ENCODE measurements at places on chromosomes 4 and X.

DNA sequence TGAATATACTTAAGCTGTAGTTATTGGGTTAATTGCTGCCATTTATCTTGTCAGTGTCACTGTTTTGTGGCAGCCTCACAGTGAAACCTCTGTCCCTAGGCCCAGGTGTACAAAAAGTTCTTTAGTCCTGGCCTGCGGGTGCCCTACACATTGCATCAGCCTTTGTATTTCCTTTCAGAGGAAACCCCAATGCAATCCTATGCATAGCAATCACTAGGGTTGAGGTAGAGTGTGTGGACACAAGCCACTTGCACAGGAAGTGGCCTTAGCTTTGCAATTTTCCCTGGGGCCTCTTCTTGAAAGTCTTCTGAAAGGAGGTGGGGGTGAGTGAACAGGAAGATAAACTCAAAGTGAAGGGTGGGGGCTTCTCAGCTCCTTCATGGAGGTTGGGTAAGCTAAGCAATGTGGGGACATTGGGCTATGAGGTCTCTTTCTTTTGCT lies 27.8 kb downstream of the VSIG4 start:
- DNase-seq: peak; percentile 7

DNA sequence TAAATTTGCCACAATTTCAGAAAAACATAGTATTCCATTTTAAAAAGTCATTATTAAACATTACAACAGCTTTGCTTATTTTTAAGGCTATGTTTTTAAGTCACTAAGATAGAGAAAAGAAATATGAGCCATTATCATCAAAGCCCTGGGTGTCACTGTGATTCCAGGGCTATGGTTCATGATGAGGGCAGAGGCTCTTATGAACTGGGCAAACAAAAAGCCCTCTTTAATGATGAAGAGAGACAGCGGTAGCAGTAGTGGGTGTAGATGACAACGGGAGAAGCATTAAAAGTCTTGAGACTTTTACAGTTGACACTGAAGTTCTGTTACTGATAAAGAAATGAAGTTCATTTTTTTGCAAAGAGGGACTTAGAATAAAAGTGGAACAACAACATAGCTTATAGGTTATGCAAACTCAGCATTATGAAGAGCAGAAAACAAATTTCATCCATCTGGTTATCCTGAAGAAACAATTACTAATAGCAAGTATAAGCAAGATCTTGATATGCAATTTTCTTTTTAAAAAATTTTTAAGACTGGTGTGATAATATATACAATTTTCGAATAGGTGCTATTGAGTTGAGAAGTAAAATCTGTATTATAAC lies 202.7 kb upstream of the ETNPPL start:
- no peak for DNase-seq

DNA sequence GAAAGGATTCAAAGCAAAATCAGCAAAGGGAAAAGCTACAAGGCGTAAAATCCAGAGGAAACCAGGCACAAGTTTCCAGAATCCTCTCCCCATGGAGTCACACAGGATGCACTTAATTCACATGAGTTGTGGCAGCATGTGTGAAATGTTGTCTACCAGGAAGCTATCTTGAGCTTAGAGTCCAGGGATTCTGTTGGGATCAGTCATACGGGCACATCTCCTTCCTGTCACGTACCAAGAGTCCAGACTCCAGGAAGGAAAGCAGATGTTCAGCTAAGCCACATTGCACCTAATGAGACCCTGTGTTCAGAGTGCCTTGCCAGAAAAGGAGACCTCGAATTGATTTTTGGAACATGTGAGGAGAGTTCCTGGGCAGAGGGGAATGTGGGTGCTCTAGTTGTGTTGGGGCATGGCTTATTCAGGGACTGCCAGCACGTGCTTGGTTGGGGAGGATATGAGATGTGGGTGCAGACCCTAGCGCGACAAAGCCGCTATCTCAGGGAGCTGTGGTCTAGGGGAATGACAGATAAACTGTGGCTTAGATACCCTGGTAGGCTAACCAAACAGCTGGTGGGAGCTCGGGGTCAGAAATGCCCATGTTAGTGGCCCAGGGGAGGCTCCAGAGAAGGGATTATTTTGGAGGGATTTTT lies 70.0 kb downstream of the EVC start:
- no peak for DNase-seq

GRCh38 chrX:150456466-150456865 lies 93.3 kb downstream of the MAMLD1 start:
- DNase-seq: no peak

DNA sequence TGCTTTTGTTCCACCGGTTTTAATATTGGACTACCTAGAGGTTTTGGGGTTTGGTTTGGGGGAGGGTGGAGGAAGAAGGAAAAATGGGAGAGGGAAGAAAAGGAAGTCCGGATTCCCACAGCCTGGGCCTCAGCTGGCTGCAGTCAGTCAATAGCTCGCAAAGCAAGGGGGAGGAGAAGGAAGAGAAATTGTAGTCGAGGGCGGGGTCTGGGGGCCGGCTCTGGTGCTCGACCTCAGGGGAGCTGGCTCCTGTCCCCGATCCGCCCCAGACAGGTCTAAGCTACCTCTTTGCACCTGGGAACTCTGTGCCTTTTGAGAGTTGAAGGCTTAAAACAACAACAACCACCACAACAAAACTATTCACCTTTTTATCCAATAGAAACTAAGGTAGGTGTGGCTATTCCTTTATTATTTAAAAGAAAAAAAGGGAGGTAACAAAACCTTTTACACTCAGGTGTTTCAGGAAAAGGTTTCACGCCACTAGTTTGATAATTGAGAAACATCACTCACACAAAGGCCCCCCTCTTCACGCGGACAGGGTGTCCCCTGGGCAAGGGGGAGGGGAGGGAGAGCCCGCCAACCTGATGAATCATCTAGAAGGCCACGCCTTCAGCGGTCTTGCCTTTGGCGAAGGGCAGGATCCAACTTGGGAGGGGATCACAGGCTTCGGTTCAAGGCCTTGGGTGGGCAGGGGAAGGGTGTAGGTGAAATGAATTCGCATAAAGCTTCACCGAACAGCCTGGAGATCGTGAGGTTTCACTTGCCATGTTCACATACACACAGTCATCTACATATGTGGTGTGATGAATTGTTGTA lies 1.6 kb upstream of the LNX1 start:
- no peak for DNase-seq

- no peak for DNase-seq
Observed at GRCh38 chr4:147400721-147401120, 80.2 kb upstream of the EDNRA start.

- DNase-seq: no peak
Observed at GRCh38 chr4:67776746-67777145, 22.6 kb upstream of the GNRHR start.

GRCh38 chrX:120357186-120357585 lies 4.7 kb upstream of the ATP1B4 start:
- no peak for DNase-seq

GRCh38 chrX:110699109-110699508 lies 96.5 kb downstream of the CHRDL1 start:
- no peak for DNase-seq

DNA sequence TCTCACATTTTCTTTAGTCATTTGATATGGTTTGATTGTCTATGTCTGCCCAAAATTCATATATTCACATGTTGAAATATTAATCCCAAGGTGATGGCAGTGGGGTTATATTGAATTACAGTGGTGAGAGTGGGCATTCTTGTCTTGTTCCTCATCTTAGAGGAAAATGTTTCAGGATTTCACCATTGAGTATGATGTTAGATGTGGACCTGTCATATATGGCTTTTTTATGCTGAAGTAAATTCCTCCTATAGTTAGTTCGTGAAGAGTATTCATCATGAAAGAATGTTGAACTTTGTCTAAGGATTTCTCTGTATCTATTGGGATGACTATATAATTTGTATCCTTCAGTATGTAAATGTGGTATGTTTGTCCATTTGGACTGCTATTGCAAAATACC lies 512.3 kb upstream of the EPHA5 start:
- DNase-seq: no peak

GRCh38 chr4:141413366-141413765 lies 192.7 kb downstream of the ZNF330 start:
- DNase-seq: no peak

DNA sequence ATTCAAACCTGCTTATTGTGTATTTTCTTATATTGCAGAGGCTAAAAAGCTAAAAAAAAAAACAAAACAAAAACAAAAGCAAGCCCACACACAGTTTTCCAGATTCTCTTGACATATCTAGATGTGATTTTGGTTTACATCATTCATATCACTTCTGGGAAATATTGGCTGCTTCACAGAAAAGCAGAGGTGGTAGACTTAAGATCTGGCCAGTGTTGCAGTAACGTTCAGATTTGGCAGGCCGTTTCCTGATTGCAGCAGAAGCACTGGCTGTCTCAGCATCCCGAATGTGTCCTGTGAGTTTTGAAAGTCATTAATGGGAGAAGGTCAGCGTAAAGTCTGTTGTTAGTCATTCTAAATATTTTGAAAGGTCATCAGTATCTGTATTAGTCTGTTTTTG lies 2062.0 kb downstream of the ARAP2 start:
- DNase-seq: no peak

DNA sequence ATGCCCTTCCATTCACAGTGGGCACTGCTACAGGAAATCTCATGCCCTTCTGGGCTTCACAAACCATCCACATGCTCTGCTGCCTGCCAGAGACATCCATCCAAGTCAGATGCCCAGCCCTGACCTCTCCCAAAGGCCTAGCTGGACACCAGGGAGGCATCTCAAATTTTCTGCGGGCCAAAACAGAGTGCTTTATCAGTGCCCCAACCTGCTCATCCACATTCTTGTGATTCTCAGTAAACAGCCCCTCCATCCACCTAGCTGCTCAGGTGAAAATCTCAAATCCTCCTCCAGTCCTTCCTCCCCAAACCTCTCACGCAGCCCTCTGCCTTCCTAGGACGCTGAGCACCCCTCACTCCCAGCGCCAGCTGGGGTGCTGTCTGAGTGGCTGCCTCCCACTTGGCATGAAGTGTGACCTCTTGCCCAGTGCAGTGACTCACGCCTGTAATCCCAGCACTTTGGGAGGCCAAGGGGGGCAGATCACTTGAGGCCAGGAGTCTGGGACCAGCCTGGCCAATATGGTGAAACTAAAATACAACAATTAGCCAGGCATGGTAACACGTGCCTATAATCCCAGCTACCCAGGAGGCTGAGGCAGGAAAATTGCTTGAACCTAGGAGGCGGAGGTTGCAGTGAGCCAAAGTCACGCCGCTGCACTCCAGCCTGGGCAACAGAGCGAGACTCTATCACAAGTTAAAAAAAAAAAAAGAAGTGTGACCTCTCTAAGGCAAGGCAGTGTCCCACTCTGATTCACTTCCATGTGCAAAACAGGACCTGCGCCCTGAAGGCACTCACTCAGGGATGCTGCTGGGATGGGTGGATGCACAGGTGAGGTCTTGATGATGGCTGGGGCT lies 1.7 kb upstream of the AFAP1 start:
- DNase-seq: no peak

GRCh38 chrX:132092439-132093065 lies 35.3 kb downstream of the FRMD7 start:
- peak; percentile 58 for DNase-seq

DNA sequence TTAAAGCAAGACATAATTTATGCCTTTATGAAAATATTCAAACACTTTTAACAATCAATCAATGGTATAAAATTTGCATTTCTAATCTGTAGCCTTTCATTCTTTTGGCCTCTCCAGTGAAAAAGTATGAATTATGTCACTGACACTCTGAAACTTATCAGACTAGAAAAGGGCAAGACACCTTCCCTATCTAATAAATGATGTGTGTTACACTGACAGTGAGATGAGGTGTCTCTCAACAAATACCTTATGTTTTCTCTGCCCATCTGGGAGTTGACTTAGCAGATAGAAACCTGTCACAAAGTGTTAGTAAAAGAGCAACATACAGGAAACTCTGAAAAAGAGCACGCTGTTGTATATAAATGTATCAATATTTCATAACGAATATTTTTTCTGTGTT lies 94.2 kb upstream of the TECRL start:
- no peak for DNase-seq

DNA sequence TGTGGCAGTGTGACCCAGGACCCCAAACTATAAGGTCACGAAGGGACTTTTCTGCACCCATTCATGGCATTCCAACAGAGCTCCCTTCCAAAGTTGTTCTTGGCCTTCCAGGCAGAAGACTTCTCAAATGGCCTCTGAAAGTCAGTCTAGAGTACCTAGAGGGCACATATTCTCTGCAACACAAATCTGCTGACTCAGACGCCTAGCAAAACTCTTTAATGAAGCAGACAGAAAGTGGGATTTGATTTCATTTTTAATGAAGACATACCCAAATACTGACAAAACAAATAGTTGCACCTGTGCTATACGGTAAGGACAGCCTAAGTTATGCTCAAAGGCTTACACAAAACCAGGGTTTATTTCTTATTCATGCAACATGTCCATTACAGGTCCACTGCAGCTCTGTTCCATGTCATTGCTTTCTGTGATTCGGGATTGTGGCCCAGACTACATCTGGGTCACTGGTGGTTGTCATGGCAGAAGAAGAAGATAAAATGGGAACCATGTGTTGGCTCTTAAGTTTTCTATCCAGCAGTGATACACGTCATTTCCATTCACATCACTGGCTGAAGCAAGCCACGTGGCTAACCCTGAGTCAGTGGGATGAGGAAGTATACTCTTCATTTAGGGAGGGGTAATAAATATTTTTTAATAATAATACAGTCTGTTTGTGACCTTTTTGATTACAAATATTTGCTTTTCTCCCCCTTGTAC lies 57.7 kb downstream of the NAT8L start:
- DNase-seq: no peak

DNA sequence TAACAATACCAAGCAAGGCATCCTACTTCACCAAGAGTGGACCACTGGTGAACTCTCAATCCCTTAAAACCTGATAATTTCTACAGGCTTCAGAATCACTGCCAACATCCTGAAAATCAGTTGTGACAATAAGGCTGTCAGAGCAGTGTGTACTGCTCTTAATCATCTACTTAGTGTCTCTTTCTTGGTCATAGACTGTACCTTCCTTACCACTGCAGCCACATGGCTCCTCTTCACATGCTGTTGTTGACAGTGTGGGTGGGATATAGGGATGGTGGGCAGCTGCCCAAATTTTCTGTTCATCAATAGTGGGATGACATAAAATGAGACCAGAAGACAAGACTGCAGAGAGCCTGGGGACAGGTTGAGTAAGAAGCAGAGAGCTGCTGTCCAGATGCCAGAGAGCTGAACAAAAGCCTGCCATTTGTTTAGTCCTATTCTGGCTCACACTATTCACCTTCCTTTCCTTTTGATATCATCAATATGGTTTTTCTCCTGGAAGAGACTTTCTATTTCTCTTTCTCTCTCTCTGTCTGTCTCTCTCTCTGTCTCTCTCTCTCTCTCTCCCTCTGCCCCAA lies 178.9 kb downstream of the MGST2 start:
- DNase-seq: no peak

DNA sequence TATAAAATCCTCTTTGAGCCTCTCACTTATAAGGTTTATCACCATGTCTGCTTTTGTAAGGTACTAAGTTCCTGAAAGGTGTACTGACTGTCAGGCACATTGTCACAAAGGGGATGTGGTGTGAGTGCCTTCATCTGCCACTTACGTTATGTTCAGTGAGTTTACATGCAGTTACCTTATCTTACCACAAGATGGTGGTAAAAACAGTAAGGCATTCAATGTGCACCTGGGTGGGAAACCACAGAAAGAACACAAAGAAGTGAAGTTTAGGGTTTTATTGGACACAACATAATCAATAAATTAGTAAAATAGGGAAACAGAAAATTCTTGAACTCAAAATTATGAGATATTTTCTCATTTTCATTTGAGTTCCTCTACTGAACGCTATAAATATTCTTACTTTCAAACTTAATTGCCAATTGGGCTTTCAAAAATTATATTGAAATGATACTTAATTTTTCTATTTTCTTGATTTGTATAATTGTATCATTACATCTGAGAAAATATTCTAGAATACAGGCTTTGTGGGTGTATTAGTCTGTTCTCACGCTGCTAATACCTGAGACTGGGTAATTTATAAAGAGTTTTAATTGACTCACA lies 650.8 kb downstream of the PCDH7 start:
- peak; percentile 65 for DNase-seq

All from Ammon's horn (tissue), 1 donor.